ENCODE measurements at places on chromosomes 16 and 17.

- no peak for DNase-seq
Measured at GRCh38 chr17:27458524-27458908, 2.3 kb downstream of the KSR1 start.

GRCh38 chr17:17700251-17700969 is 19.2 kb downstream of the RAI1 start:
- no peak for DNase-seq

DNA sequence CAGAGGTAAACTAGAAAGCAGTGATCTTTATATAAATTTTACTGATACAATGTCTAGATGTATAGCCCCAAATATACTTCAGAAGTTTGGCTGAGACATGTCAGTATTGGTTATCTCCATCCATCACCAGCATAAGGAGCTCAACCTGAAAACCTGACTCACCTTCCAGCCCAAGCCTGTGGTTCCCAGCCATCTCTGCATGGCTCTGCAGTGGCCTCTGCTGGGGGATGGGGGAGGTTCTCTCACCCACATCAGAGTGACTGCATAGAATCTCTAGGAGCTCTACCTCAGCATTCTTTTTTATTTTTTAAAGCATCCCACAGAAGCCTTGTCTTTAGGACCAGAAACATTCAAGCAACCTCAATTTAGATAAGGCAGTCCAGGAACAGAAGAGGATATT is 27.3 kb downstream of the USP7 start:
- peak; percentile 76 for DNase-seq

DNA sequence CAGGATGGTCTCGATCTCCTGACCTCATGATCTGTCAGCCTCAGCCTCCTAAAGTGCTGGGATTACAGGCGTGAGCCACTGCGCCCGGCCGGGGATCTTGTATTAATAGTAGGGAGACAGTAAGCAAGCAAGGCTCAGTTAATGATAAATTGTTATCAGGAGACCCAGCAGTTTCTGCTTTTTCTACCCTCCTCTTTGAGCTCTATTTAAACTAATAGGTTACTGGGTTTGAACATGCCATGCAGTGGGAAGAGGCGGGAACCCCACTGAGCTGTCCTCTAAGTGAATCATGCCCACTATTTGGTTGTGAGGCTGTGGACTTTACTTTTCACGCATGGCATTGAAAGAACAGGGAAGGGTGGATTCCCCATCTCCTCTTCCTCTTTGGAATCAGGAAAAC is 223.9 kb downstream of the WWOX start:
- no peak for DNase-seq

- no peak for DNase-seq
Measured at GRCh38 chr17:65587534-65588180, 26.2 kb upstream of the AXIN2 start.

DNA sequence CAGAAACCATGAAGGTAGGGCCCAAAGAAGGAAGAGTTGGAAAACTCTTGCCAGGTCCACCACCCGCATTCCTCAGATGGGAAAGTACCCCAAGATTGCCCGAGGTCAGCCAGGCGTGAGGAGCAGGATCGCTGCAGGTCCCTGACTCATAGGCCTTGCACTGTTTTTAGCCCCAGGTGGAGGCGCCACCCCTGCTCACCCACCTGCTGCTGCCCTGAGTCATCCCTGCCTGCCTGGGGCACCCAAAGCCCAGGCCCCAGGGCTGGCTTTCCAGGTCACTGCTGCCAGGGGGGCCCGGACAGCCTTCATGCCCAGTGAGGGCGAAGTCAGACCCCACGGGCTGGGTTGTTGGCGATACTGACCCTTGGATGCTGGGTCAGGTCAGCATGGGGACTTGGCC is 100.9 kb downstream of the AMFR start:
- no peak for DNase-seq

- peak; percentile 30 for DNase-seq
Measured at GRCh38 chr17:63911657-63912100, 621 bp upstream of the CSHL1 start.

GRCh38 chr17:38361694-38362465 is 10.2 kb downstream of the SOCS7 start:
- DNase-seq: no peak

- no peak for DNase-seq
Measured at GRCh38 chr16:49932946-49933345, 77.0 kb upstream of the ZNF423 start.

DNA sequence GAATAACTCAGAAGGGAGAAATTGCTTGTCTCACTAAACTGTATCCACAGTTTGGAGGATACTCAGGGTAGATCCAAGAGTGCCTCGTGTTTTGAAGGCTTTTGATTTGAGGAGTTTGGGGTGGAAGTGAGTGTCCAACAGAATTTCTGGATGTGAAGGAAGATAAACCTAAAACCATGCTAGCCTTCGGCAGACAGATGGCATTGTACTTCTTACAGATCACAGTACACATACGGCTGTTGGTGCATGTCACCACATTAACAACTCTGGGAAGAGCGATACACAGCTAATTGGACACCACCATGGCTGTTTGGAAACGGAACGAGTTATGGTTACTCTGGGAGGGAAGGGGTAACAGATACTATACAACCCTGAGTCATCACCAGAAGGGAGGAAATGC is 420.4 kb downstream of the GRIN2A start:
- no peak for DNase-seq

- no peak for DNase-seq
Measured at GRCh38 chr17:15447928-15448579, 19.4 kb downstream of the CDRT4 start.

DNA sequence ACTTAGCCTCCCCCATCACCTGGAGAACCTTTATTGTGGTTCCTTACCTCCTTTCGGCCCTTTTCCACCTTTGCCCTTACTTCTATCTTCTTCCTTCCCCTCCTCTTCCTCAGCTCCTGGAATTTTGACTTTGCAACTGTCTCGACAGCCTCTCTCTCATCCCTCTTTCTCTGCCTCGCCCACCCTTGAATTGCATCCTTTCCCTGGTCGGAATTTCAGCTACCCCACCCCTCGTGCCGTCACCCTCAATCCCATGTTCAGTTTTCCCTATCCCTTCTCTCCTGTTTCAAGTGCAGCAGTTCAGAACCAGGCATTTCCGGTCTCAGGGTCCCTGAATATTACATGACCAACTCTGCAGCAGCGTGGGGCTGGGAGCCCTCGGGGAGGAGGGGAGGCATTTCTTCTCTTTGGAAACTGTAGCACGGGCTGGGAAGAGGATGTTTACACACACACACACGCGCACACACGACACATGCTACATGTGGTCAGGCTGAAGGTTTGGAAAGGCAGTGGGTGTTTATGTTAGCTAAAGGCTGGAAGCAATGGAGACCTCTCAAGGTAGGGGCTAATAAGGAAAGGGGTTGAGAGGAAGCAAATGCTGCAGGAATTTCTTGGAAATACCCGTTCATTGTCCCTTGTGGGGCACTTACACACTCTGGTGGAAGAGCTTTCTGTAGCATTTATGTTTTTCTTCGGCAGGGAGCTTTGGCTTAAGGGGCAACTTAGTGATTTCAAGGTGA is 971 bp downstream of the MINK1 start:
- DNase-seq: no peak

DNA sequence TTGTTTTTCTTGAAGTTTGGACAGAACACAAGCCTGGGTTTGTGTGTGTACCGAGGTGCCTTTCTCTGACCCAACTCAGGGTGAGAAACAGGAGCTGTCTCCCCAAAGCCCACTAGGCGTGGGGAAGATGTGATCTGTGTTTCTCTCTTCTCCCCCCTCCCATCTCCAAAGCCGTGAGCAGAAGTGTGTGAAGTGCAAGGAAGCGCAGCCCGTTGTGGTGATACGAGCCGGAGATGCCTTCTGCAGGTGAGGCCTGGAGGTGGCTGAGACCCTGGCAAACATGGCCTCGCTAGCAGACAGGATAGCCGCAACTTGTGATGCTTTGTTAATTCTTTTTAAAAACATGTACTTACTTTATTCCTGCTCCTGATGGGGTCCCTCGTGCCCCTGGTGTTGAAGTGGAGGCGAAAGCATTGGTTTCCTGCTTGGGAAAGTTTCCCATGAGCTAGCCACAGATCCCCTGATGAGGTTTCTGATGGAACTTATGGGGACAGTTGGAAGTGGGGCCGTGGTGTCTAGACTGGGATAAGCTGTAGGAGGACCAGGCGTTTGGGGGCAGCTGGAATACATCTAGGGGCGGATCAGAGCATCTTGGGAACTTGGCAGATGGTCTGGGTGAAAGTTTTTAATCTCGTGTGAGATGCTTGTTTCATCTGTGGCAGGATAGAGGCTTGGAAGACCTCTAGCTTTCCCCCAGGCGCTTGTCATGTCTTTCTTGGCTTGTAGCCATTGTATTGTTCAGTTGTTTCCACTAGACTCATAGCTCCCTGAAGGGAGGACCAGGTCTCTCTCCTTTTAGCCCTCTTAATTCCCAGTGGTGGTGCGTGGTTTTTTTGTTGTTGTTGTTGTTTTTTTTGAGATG is 893 bp downstream of the CTU2 start:
- DNase-seq: no peak

DNA sequence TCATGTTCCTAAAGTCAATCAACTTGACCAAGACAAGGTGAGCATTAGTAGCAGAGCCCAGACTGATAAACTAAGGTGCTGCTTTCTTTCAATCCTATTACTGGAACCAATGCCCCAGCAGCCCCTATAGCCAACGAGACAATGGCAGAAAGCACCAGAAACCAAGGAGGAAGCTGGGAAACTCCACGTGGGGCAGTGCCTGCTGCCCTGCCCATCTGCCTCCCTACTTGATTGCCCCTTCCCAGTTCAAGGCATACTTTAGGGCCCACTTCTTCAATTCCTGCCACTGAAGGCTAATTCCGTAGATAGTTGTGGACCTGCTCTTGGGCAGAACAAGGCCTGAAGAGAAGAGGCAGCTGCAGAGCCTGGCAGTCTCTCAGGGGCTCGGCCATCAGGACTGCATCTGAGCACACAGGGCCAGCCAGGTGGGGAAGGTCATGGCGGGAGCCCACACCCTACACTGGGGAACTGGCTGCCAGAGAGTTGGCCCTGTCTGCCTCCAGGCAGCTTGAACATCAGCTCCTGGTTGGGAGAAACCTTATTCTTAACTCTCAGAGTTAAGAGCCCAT is 30.9 kb downstream of the WSB1 start:
- no peak for DNase-seq

GRCh38 chr17:76834870-76835269 is 33.3 kb upstream of the MGAT5B start:
- no peak for DNase-seq

GRCh38 chr17:71405101-71405500 is 715.7 kb upstream of the SOX9 start:
- no peak for DNase-seq

- peak; percentile 59 for DNase-seq
Measured at GRCh38 chr17:83079352-83079747, at the start of gene METRNL. TSS of gene METRNL (plus strand) at chr17:83079609. CDS start at chr17:83079816, 207 bp downstream.

DNA sequence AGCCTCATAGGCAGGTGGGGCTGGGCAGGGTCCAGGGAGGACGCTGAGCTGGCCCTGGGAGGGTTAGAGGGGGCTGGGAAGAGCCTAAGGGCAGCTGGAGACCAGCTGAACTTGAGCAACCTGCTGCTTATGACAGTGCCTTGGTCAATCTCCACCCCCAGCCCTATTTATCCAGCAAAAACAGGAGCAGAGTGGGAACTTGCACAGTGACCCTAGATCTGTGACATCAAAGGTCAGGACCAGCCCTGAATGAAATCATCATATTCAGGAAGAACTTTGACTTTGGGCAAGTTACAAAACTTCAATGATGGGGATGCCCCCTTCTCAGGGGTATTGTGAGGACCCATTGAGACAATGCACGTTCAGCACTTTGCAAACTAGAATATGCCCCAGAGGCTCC is 9.4 kb downstream of the CD300LF start:
- DNase-seq: no peak

- no peak for DNase-seq
Measured at GRCh38 chr16:67770346-67770991, 35.9 kb downstream of the RANBP10 start.

DNA sequence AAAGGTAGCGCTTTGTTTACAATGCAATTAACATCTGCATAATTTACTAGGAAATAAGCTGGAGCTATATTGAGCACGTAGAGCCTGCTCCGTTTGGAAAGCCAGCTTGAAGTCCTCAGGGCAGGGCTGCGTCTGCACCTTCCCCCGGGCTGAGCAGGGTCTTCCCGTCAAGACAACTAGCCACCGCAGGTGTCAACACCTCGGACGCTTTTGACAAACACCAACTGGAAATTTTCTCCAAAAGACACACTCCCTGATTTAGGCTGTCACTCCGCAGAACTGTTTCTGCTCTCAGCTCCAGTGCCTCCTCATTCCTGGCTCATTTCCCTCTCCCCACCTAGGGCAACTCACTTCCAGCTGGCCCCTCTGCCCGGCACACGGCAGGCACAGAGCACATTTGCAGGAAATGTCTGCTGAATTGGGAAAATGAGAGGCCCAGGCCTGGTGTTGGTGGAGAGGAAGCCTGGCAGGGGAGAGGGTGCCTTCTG is 170.3 kb downstream of the MAF start:
- no peak for DNase-seq

DNA sequence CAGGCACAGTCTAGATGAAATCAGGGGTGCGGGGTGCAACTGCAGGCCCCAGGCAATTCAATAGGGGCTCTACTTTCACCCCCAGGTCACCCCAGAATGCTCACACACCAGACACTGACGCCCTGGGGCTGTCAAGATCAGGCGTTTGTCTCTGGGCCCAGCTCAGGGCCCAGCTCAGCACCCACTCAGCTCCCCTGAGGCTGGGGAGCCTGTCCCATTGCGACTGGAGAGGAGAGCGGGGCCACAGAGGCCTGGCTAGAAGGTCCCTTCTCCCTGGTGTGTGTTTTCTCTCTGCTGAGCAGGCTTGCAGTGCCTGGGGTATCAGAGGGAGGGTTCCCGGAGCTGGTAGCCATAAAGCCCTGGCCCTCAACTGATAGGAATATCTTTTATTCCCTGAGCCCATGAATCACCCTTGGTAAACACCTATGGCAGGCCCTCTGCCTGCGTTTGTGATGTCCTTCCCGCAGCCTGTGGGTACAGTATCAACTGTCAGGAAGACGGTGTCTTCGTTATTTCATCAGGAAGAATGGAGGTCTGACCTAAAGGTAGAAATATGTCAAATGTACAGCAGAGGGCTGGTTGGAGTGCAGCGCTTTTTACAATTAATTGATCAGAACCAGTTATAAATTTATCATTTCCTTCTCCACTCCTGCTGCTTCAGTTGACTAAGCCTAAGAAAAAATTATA is 1.6 kb downstream of the HBA1 start:
- DNase-seq: no peak

- DNase-seq: peak; percentile 26
Measured at GRCh38 chr16:68369697-68370580, 59.1 kb downstream of the PRMT7 start.

DNA sequence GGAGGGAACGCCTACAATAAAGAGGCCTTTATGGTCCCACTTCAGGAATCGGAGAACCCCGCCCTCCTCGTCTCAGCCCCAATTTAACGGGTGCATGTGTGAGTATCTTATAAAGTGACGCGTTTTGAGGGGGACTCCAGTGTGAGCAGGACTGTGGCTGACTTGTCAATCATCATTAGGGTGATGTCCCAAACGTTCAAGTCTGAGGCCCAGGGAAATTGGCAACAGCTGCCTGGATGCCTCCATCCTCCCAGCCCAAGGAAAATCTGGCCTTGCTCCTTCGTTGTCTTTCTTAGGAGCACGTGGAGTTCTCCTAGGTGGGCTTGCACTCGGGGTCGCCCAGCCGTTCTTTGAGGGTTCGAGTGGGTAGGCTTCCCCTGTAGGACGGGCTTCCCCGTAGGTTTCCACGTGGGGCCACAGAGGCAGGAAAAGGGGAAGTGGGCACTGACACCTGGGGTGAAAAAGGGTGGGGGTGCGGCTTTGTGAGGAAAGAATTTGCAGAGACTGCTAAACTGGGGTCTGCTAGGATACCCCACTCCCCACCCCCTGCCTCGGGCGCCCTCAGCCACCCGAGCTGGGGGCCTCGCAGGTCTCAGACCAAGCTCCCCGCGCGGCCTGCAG is 561 bp upstream of the HERPUD1 start:
- DNase-seq: no peak

- no peak for DNase-seq
Measured at GRCh38 chr16:2372684-2373083, 32.2 kb upstream of the ABCA3 start.

Data from stimulated activated CD8-positive, alpha-beta memory T cell treated with anti-CD3 and anti-CD28 coated beads, Interleukin-15, amount 100 ng/mL, for 48 hours (primary cell).